Kidney (tissue), 22 donors: ENCODE measurements at places on chromosomes 5 and 9. TPM values are rescaled to one million over a fixed set of nuclear protein-coding genes. Genes with fewer than 3 reads are reported as not detected.
A peak's percentile ranks its signal among the peaks of the same experiment; 100 is the strongest.

DNA sequence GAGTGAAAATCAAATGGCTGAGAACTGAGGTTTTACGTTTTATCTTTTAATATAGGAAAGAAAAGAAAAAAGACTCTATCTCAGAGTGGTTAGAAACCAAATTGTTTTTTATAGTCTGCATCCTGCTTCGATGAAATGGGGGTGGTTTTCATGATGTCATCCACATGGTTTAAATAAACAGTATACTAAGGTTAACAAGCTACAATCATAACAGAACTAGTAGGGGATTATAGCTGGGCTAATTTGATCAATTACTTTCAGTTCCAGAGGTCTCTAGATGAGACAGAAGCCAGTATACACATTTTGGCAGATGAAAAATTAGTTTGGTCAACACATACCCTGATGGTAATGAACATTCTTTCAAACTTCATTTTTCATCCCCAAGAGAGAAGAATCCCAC, 106.3 kb upstream of the SNX2 start:
- no peak overlapping the region for H3K27ac ChIP-seq
- DNase-seq: no peak
- H3K4me1 ChIP-seq: no peaks in the 10 kb centered on the region
- H3K4me3 ChIP-seq: no peak overlapping the region

DNA sequence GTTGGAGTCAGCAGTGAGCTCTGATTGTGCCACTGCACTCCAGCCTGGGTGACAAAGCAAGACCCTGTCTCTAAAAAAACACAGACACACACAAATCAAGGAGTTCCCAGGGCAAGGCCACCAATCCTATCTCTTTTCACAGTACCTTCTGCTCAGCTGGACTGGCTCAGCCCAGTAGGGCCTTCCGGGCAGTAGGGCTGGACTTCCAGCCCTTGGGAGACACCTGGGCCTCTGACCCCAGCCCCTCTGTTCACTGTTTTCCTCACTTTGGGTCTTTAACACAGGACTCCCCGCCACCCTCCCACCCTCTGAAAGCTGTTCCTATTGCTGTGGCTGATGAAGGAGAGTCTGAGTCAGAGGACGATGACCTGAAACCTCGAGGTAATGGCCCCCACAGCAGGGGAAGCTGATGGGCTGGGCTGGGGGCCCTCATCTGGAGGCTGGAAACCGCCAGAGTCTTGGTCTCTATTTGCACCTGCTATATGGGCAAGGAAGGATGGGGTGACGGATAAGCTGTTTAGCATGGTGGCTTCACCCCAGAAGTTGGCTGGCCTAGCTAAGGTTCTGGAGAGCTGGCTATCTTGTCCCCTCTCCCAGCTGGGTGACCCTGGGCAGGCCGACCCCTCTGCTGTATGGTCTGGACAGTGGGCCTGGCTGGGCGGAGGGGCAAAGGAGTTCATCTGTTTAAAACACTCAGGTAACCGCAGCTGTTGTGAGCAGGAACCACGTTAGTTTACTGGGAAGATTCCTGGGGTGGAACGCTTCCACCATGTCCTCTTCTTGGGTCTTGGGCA, 25.6 kb downstream of the USP20 start:
- no peak overlapping the region for H3K4me3 ChIP-seq
- H3K27ac ChIP-seq: no peak overlapping the region
- no peaks in the 10 kb centered on the region for H3K4me1 ChIP-seq
- no peak for DNase-seq

- H3K4me1 ChIP-seq: no peaks in the 10 kb centered on the region
- H3K27ac ChIP-seq: no peak overlapping the region
- DNase-seq: no peak
- no peak overlapping the region for H3K4me3 ChIP-seq
These were observed 100.3 kb upstream of the RAPGEF1 start for GRCh38 chr9:131840220-131840619.

- H3K4me1 ChIP-seq: peaks cover 19% of the 10 kb centered on the region
- no peaks in the 10 kb centered on the region for H3K36me3 ChIP-seq
- no peak overlapping the region for H3K4me3 ChIP-seq
- H3K27ac ChIP-seq: peak overlapping the region; percentile 19
These were observed 36.4 kb downstream of the MTMR12 start for GRCh38 chr5:32276173-32276853.

The HTR4 gene
- 0.22 TPM for total RNA-seq

The CORO2A gene
- 5.3 TPM for total RNA-seq

- DNase-seq: no peak
- no peaks in the 10 kb centered on the region for H3K36me3 ChIP-seq
- H3K27me3 ChIP-seq: no peaks in the 10 kb centered on the region
- H3K27ac ChIP-seq: no peak overlapping the region
These were observed 7.5 kb downstream of the NREP start for GRCh38 chr5:111749303-111750026.

The ANKRD31 gene
- 0.38 TPM for total RNA-seq

DNA sequence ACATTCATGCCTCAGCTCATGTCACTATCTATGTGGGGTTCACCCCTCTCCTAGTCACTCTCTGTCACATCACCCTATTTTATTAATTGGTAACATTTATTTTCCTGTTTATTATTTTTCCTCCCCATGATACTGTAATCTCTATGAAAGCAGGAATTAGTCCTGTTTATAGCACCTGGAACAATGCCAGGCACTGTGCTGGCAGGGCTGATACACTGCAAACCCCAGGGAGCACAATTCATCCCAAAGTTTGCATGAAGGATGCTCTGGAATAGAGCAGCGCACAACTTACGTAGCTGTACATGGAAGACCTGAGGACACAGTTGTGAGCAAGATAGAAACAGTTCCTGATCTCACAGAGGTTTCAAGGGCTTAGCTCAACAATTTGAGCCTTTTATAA, 103.2 kb downstream of the NSG2 start:
- no peaks in the 10 kb centered on the region for H3K27me3 ChIP-seq
- H3K4me1 ChIP-seq: no peaks in the 10 kb centered on the region
- H3K36me3 ChIP-seq: no peaks in the 10 kb centered on the region

The MCTP1 gene
- 19.3 TPM for total RNA-seq

DNA sequence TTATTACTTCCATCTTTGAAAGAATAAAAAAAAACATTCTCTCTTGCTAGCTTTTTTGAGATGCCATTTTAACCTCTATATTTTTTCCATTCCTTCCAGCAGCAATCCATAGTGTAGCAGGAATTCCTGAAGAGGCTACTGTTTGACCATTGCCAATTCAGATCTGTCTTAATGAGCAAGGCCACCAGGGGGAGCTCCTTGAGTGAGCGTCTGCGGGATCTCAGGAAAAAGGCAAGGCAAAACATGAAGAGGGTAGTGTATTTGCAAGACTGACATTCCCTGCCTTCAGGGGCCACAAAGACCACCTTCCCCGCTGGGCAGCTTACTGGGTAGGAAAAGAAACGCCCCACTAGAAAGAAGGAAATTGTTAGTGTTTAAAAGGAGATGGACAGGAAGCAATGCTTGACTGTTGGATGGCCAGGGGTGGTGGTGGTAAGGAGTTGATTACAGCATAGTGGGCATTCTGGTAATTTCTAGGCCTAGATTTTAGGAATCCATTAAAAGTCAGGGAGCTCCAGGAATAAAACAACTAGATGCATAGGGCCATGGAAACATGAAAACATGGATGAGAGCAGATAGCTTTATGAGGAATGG, 206.6 kb upstream of the HAPLN1 start:
- no peaks in the 10 kb centered on the region for H3K27me3 ChIP-seq
- no peak overlapping the region for H3K27ac ChIP-seq

DNA sequence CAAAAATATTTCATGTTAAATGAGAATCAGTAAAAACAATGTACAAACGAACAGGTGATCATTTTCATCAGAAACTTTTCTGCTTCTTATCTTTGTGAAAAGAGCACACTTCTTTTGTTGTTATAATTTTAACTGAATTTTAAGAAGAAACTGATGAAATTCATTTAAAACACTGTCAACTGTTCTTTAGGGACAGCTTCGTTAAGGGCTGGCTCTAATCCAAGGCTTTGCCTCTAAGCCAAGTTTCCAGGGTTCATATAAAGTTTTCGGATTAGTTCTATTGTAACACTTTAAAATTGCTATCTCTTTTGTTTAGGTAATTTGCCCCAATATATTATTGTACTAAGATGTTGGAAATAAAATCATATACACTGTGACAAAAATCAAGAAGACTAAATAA, 559.2 kb downstream of the TUSC1 start:
- no peak overlapping the region for H3K4me3 ChIP-seq
- no peak overlapping the region for H3K27ac ChIP-seq
- no peaks in the 10 kb centered on the region for H3K36me3 ChIP-seq

DNA sequence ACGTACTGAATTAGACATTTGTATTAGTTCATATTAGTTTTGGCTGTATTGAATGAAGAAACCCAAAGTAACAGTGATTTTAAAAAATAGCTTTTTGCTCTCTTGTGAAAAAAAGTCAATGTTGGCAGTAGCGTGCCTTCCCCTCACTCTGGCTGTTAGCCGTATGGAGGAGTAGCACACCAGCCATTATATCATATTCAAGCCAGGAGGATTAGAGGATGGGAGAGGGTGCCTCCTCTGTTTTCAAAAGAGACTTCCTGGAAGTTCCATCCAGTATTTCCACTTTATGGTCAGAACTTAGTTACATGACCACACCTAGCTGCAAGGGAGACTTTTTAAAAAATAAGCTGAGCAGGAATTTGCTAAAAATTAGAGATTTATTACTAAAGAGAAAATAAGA, 41.2 kb downstream of the GPR21 start:
- DNase-seq: no peak
- no peaks in the 10 kb centered on the region for H3K27me3 ChIP-seq
- H3K4me3 ChIP-seq: no peak overlapping the region
- no peak overlapping the region for H3K27ac ChIP-seq
- H3K4me1 ChIP-seq: no peaks in the 10 kb centered on the region
- peaks cover 11% of the 10 kb centered on the region for H3K36me3 ChIP-seq

The GRM6 gene
- not detected for total RNA-seq
